ENCODE measurements at places on chromosomes 13 and 19. TPM values are rescaled to one million over a fixed set of nuclear protein-coding genes. Genes with fewer than 3 reads are reported as not detected.

Gene ZNF763
- 5.6 TPM for total RNA-seq

Gene SHISA2
- 3.0 TPM for total RNA-seq

Gene FUT3
- total RNA-seq = 1.3 TPM

Gene CYP4F8
- 18.7 TPM for total RNA-seq

Gene MCEMP1
- total RNA-seq = not detected

Gene DPF1
- not detected for total RNA-seq

DNA sequence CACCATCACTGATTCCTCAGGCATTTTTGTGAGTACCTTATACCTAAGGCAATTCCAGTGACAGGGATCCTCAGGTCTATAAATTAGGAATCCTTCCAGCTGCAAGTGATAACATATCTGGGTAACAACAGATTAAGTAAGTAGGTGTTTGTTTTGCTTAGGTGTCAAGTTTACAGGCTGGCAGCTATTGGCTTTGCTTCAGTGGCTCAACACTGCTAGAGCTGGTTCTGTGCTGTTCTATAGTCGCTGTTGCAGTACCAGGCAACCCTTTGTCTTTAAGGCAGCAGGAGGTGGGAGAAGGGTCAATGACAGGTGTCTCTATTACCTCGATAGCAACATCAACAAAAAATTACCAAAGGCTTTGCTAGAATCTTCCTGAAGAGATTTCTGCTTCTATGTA is 27.0 kb downstream of the SLC10A2 start:
- DNase-seq = no peak
- no peak overlapping the region for H3K4me3 ChIP-seq
- H3K36me3 ChIP-seq = no peaks in the 10 kb centered on the region
- H3K27me3 ChIP-seq = no peaks in the 10 kb centered on the region
- H3K27ac ChIP-seq = no peak overlapping the region

All from suprapubic skin (tissue), 4 donors.